ENCODE measurements at places on chromosomes 4 and X. TPM values are rescaled to one million over a fixed set of nuclear protein-coding genes. Genes with fewer than 3 reads are reported as not detected.

GRCh38 chrX:29617725-29618124, 597.6 kb upstream of the MAGEB2 start:
- no peaks in the 10 kb centered on the region for H3K4me1 ChIP-seq
- no peak overlapping the region for H3K4me3 ChIP-seq
- DNase-seq = no peak
- no peak overlapping the region for H3K27ac ChIP-seq
- H3K36me3 ChIP-seq = no peaks in the 10 kb centered on the region

DNA sequence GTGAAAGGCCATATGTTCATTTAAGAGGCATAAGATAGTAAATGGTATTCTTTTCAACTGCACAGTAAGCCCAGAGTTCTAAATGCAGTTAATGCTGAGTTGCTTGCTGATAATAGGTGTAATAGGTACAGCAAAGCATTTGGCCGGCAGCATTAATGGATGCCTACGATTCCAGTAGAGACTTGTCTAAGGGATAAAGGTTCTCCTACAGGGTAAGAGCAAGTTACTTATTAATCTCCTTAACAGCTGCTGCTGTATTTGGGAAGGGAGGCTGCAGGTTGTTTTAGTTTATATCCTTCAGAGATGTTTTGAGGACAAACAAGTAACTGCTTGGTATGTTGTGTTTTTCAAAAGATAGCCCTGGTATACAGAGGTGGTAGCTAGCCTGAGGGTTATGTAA, 16.8 kb downstream of the TSPAN7 start:
- no peak overlapping the region for H3K4me3 ChIP-seq
- DNase-seq = no peak
- H3K36me3 ChIP-seq = no peaks in the 10 kb centered on the region
- H3K4me1 ChIP-seq = no peaks in the 10 kb centered on the region
- H3K27ac ChIP-seq = no peak overlapping the region

- no peaks in the 10 kb centered on the region for H3K27me3 ChIP-seq
- no peak for DNase-seq
- no peak overlapping the region for H3K4me3 ChIP-seq
- H3K27ac ChIP-seq = no peak overlapping the region
- peaks cover 9% of the 10 kb centered on the region for H3K4me1 ChIP-seq
- no peaks in the 10 kb centered on the region for H3K36me3 ChIP-seq
These were observed 32.1 kb downstream of the LRPAP1 start for GRCh38 chr4:3500111-3500510.

The PRSS12 gene
- total RNA-seq = 0.07 TPM

DNA sequence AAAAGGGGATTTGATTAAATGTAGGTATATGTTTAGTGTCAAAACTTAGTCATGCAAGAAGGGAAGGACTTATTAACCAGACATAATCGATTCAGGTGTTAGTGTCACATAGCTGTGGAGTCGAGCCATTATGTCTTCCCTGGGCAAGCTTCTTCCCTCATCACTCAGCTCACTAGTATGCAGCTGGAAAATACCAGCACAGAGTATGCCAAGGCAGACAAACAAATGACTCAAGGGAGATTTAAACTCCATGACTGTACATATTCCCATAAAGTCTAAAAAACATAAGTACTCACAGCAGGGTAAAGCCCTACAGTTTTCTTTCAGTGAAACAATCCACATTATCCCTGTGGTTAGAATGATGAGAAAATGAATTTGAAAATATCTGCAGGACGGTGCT, 304.5 kb downstream of the CBLL2 start:
- H3K36me3 ChIP-seq = no peaks in the 10 kb centered on the region
- H3K27ac ChIP-seq = no peak overlapping the region
- no peaks in the 10 kb centered on the region for H3K27me3 ChIP-seq

DNA sequence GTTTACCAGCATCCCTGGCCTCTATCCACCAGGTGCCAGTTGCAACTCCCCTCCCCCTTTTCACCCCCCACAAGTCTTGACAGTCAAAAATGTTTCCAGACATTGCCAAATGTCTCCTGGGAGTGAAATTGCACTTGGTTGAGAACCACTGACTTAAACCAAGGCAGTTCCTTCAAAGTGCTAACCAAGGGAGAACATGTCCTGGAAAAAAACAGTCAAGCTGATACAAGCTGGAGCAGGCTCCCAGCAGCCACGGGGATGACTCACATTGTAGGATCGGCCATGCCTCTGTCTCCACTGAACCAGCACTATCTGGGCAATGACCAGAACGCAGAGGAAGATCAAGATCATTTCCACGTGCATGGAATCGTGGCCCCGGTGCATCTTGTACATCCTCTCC, 11.4 kb downstream of the RNF175 start:
- H3K36me3 ChIP-seq = no peaks in the 10 kb centered on the region
- no peaks in the 10 kb centered on the region for H3K4me1 ChIP-seq
- no peak overlapping the region for H3K4me3 ChIP-seq
- no peak overlapping the region for H3K27ac ChIP-seq
- no peaks in the 10 kb centered on the region for H3K27me3 ChIP-seq

The RAB33A gene
- total RNA-seq = 22.9 TPM

GRCh38 chrX:108032944-108033343, 11.9 kb upstream of the VSIG1 start:
- H3K27ac ChIP-seq = no peak overlapping the region
- DNase-seq = no peak
- H3K36me3 ChIP-seq = no peaks in the 10 kb centered on the region
- H3K4me3 ChIP-seq = no peak overlapping the region

DNA sequence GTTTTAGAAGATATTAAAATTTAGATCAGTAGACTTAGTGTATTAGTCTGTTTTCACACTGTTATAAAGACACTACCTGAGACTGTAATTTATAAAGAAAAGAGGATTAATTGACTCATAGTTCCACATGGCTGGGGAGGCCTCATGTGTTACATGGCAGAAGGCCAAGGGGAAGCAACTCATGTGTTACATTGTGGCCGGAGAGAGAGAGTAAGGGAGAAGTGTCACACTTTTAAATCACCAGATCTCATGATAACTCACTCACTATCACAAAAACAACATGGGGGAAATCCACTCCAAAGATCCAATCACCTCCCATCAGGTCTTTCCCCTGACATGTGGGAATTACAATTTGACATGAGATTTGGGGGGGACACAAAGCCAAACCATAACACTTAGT, 1159.7 kb upstream of the PCDH7 start:
- H3K27me3 ChIP-seq = no peaks in the 10 kb centered on the region
- no peaks in the 10 kb centered on the region for H3K4me1 ChIP-seq
- H3K4me3 ChIP-seq = no peak overlapping the region
- no peak overlapping the region for H3K27ac ChIP-seq
- no peaks in the 10 kb centered on the region for H3K36me3 ChIP-seq

The MAGEB10 gene
- total RNA-seq = not detected

- H3K27ac ChIP-seq = no peak overlapping the region
- H3K4me3 ChIP-seq = no peak overlapping the region
- peak; percentile 23 for DNase-seq
These were observed 12.7 kb upstream of the PAQR3 start for GRCh38 chr4:78951862-78952472.

DNA sequence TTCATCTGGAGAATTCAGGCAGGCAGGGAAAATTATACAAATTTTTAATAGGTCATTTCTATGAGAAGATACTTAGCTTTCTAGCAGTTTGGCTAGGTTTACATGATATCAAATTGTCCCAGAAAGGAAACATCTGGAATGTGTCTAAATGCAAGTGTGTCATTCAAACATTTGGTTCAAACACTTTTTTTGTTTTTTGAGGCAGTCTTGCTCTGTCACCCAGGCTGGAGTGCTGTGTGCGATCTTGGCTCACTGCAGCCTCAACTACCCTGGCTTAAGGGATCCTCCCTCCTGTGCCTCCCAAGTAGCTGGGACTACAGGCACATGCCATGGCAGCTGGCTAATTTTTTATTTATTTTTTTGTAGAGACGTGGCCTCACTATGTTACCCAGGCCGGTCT, 31.6 kb downstream of the SPARCL1 start:
- no peak overlapping the region for H3K4me3 ChIP-seq
- no peak for DNase-seq
- H3K27me3 ChIP-seq = no peaks in the 10 kb centered on the region
- no peak overlapping the region for H3K27ac ChIP-seq
- H3K4me1 ChIP-seq = peaks cover 22% of the 10 kb centered on the region

DNA sequence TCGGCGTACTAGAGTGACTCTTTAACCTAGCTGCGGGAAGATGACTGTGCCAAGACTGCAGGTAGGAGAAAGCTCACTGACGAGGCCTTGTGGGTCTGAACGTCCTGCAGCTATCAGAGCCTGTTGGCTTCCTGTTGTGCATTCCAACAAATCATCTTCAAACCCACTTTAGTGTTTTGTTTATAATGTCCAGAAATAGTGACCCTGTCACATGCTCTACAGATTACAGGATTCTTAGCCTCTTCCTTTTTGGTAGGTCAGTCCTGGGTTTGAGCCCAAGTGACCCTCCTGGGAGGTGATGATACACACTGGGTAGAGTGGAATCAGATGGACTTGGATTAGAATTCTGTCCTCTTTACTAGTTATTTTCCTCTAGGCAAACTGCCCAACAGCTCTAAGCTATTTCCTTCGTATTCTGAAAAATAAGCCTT, 33.2 kb downstream of the HTT start:
- no peak overlapping the region for H3K4me3 ChIP-seq
- H3K4me1 ChIP-seq = peaks cover 11% of the 10 kb centered on the region
- H3K27me3 ChIP-seq = no peaks in the 10 kb centered on the region
- peaks cover 33% of the 10 kb centered on the region for H3K36me3 ChIP-seq
- no peak overlapping the region for H3K27ac ChIP-seq
- DNase-seq = no peak

- no peak overlapping the region for H3K27ac ChIP-seq
- H3K4me3 ChIP-seq = no peak overlapping the region
- DNase-seq = no peak
- H3K36me3 ChIP-seq = no peaks in the 10 kb centered on the region
These were observed 32.7 kb upstream of the CASK start for GRCh38 chrX:41956027-41956426.

GRCh38 chrX:48460606-48461005, 9.5 kb downstream of the SLC38A5 start:
- H3K27me3 ChIP-seq = no peaks in the 10 kb centered on the region
- H3K4me3 ChIP-seq = no peak overlapping the region
- DNase-seq = no peak
- H3K4me1 ChIP-seq = peaks cover 46% of the 10 kb centered on the region
- peaks cover 28% of the 10 kb centered on the region for H3K36me3 ChIP-seq

The OPHN1 gene
- not detected for total RNA-seq
